ENCODE measurements at places on chromosomes 1 and 21.

DNA sequence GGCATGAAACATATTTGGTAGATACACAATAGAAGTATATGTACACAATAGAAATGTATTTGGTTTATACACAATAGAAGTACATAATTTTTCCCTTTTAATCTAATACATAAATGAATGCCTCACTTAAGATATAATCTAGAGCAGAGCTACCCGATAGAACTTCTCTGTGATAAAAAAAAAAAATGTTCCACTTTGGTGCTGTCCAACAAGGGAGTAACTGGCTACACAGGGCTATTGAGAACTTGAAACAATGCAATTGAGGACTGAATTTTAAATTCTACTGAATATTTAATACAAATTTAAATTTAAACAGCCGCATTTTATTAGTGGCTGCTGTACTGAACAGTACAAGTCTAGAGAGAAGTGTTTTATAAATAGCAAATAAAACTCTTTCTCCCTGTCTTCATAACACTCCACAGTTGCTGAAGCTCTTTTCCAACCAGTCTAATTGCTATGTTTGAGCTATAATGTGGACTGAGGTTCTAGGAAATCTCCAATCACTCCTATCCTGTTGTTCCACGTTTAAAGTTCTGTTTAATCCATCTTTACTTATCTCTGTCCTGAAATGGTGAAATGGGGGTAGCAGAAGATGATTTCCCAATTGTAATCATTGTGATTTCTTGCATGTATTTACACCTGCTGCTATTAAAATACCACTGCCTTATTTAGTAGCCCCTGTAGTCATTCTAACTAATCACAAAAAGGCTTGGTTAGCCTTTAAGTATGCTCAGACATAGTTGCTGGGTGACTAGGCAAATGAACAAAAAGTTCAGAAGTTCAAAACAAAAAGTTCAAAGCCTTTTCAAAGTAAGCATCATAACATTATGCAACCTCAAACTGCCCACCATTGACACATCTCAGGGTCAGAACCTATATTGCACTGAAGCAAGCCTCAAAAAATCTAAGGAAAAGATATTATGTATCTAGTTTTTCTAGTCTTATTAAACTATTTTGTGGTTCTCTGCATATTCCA lies 192.3 kb upstream of the C1orf87 start:
- DNase-seq, result no peak

DNA sequence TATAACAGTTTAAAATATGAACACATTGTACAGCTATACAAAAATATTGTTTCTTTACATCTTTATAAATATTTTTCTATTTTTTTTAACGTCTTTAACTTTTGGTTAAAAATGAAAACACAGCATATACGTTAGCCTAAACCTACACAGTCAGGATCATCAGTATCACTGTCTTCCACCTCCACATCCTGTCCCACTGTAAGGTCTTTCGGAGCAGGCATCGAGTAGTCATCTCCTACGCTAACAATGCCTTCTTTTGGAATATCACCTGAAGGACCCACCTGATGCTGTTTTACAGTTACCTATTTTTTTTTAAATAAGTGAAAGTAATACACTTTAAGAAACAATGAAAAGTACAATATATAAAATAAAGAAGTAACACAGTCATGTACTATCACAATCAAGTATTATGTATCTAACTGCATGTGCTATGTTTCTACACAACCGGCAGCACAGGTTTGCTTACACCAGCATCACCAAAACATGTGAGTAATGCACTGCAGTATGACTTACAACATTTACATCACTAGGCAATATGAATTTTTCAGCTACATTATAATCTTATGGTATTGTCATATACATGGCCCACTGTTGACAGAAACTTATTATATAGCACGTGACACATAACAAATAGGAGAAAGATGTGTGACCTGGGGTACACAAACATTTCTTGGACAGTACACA lies 254.4 kb downstream of the AKT3 start:
- DNase-seq, result no peak

- DNase-seq, result no peak
Observed at GRCh38 chr1:108830119-108831008, 26.5 kb downstream of the AKNAD1 start.

DNA sequence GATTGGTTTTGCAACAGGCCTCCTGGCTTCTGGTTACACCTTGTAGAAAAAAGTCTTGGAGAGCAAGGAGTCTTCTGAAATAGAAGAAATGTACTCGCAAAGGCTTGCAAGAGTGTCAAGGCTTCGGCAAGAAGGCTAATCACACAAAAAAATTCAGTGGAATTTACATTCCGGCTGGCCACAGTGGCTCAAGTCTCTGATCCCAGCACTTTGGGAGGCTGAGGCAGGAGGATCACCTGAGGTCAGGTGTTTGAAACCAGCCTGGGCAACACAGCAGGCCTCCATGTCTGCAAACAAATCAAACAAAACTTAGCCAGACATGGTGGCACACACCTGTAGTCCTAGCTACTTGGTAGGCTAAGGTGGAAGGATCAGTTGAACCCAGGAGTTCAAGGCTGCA lies 7.7 kb upstream of the DOP1B start:
- DNase-seq, result no peak

DNA sequence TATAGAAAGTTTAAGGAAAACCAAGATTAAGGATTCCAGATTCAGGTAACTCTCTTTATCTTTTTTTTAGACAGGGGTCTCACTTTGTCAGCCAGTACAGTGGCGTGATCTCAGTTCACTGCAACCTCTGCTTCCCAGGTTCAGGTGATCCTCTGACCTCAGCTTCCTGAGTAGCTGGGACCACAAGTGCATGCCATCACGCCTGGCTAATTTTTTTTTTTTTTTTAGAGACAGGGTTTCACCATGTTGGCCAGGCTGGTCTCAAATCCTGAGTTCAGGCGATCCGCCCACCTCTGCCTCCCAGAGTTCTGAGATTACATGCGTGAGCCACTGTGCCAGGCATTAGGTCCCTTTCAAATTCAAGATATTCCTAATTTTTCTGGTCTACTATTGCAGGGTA lies 15.9 kb downstream of the LZIC start:
- DNase-seq, result no peak

DNA sequence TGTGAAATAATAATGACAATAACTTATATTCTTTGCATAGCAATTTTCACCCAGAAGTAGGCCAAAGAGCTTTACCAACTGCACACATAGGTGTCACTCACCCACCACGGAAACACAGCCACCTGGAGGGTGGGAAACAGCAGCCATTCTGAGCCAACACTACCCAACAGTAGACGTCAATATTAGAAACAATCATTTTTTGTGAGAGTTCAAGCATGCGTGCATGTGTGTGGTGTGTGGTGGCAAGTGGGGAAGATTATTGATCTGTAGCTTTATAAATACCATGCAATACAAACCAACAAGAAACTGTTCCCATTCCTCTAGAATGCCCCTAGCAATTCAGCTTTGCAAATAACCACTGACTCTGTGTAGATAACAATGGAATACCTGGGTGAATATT lies 19.1 kb downstream of the PROX1 start:
- DNase-seq, result no peak

GRCh38 chr1:188462837-188463236 lies 1634.1 kb downstream of the PLA2G4A start:
- DNase-seq, result no peak

DNA sequence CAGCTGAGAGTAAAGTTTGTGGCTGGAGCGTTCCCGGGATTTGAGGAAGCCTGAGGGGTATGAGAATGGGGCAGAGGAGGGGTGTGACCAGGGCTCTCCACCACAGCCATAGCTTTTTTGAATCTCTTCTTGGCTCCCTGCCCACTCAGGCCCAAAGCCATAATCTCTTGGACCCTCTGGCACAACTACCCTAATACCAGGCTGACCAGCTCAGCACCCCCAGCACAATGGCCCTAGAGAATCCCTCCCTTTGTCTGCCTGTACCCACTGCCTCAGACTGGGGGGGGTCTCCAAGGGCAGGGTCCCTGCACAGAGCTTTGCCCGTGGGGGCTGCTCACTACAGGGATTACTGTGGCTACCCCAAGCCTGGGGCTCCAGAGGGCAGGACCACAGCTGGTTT lies 7.5 kb downstream of the DENND4B start:
- no peak for DNase-seq

GRCh38 chr1:41566969-41567368 lies 82.5 kb upstream of the EDN2 start:
- no peak for DNase-seq

DNA sequence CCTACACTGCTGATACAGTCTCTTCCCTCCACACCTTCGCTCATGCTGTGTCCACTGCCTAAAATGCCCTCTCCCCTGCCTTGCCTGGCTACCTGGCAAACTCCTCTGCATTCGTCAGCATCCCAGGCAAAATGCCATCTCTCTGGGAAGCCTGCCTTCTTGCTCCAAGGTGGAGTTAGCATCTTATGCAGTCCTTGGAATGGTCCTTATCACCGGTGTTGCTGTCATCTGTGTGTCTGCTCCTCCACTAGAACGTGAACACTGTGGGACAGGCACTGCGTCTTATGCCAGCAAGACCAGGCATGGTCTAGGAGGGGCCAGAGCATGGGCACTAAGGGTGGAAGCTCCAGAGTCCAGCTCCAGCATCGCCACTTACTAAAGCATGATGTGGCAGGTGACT lies 211.8 kb downstream of the MATN1 start:
- no peak for DNase-seq

DNA sequence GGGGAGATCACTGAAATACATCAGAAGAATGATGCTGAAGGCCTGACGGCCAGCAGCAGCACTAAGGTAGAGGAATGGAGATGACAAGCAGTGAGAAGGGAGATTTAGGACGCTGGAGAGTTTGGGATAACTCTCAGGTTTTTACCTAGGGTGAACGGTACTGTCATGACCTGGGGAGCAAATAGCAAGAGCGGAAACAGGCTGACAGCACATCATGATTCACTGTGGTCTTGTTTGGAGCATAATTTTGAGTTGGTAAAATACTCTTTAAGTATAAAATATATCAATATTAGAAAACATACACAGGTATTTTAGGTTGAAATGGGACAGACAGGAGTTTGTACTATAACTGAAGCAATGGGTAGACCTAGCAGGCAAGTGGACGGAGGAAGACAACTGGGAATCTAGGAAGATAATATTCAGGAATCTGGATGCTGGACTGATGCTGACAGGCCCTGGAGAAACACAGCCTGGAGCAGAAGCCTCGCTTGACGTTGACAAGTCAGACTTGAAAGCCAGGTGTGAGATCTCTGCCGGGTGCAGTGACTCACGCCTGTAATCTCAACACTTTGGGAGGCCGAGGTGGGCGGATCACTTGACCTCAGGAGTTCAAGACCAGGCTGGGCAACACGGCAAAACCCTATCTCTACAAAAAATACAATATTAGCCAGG lies 33.3 kb downstream of the ALG14 start:
- no peak for DNase-seq

DNA sequence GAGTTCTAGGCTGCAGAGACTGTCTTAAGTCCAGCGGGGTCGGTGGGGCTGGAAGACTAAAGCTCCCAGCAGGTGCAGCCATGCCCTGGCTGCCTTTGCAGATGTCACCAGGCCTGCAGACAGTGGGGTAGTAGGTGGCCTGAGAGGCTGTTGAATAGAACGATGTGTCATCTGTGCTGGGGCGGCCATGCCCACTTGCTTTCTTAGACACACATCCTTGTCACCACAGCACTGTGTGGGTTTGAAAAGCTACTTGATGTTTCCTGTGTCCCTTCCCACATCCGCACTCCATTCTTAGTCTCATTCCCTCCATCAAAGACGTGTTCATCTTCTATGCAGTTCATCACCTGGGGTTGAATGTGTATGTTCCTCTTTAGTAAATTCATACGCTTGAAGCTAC lies 184.5 kb upstream of the TMEM51 start:
- no peak for DNase-seq

- no peak for DNase-seq
Observed at GRCh38 chr1:201582705-201583442, 43.9 kb downstream of the NAV1 start.

GRCh38 chr1:42260376-42261070 lies 74.5 kb downstream of the FOXJ3 start:
- no peak for DNase-seq

DNA sequence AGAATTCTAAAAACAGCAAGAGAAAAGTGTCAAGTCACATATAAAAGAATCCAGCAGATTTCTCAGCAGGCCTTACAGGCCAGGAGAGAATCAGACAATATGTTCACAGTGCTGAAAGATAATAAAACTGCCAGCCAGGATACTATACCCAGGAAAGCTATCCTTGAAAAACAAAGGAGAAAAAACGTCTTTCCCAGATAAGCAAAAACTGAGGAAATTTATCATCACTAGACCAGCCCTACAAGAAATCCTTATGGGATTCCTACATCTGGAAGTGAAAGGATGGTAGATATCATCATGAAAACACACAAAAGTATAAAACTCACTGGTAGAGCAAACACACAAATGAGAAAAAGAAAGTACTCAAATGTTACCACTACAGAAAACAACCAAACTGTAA lies 25.2 kb upstream of the UTS2 start:
- DNase-seq, result no peak

- peak; percentile 53 for DNase-seq
Observed at GRCh38 chr1:204151552-204152309, at the start of gene ETNK2. Gene ETNK2 (minus strand): TSS chr1:204152044. CDS start chr1:204151852, 192 bp downstream.
